ENCODE measurements at places on chromosomes 3 and 15. TPM values are rescaled to one million over a fixed set of nuclear protein-coding genes. Genes with fewer than 3 reads are reported as not detected.

The CEMIP gene
- total RNA-seq: not detected

The NEIL1 gene
- total RNA-seq: 2.5 TPM

The C3orf70 gene
- total RNA-seq: 0.06 TPM

The CD80 gene
- 13.3 TPM for total RNA-seq

The PRKCD gene
- total RNA-seq: 21.4 TPM

The TGM5 gene
- total RNA-seq: not detected

The SLC51B gene
- not detected for total RNA-seq

The ZNF619 gene
- total RNA-seq: 7.5 TPM

The SLC2A2 gene
- not detected for total RNA-seq

The CACNA1D gene
- total RNA-seq: 0.13 TPM

The APBA2 gene
- total RNA-seq: 17.2 TPM

The SLC51A gene
- not detected for total RNA-seq

The PPM1L gene
- 3.2 TPM for total RNA-seq

The LMCD1 gene
- 2.2 TPM for total RNA-seq

The MEX3B gene
- total RNA-seq: 0.51 TPM

The GOLGA8O gene
- 0.34 TPM for total RNA-seq

The PTPN9 gene
- total RNA-seq: 21.1 TPM

The SENP8 gene
- 3.0 TPM for total RNA-seq

The CCDC39 gene
- not detected for total RNA-seq

The NRROS gene
- 23.6 TPM for total RNA-seq

The SLC28A2 gene
- total RNA-seq: not detected

The AMT gene
- 1.5 TPM for total RNA-seq

The CLDN16 gene
- total RNA-seq: not detected

The CLDN11 gene
- total RNA-seq: not detected

The TMEM42 gene
- total RNA-seq: 9.4 TPM

The GOLGA6C gene
- total RNA-seq: not detected

The FRMD4B gene
- 41.2 TPM for total RNA-seq

The SEMA7A gene
- 111 TPM for total RNA-seq

The MESP1 gene
- total RNA-seq: 7.3 TPM

The BDH1 gene
- total RNA-seq: 73.8 TPM

The COL6A6 gene
- total RNA-seq: not detected

The FAM3D gene
- not detected for total RNA-seq

The SLC35A5 gene
- total RNA-seq: 17.9 TPM

The ANXA2 gene
- 210 TPM for total RNA-seq

The LRRC3B gene
- total RNA-seq: not detected

The LARP6 gene
- not detected for total RNA-seq

The NR1D2 gene
- 4.1 TPM for total RNA-seq

The SNRK gene
- total RNA-seq: 25.6 TPM

The TRAT1 gene
- total RNA-seq: 21.7 TPM

The BTLA gene
- 15.6 TPM for total RNA-seq

The ARHGEF26 gene
- total RNA-seq: not detected

The CCR9 gene
- total RNA-seq: 1.8 TPM

The NUTM1 gene
- total RNA-seq: not detected

The IL17RE gene
- total RNA-seq: 1.3 TPM

The ZMYND10 gene
- 1.6 TPM for total RNA-seq

The BNC1 gene
- total RNA-seq: not detected

The TTC23 gene
- total RNA-seq: 2.2 TPM

The EEF1AKMT4 gene
- 14.2 TPM for total RNA-seq

The DOCK3 gene
- total RNA-seq: 2.5 TPM

The GPR149 gene
- total RNA-seq: not detected

The ALG3 gene
- total RNA-seq: 61.9 TPM

The BOC gene
- total RNA-seq: 0.42 TPM

The SLCO3A1 gene
- 6.6 TPM for total RNA-seq

The TJP1 gene
- total RNA-seq: not detected
